ENCODE measurements at places on chromosomes 16 and 17. TPM values are rescaled to one million over a fixed set of nuclear protein-coding genes. Genes with fewer than 3 reads are reported as not detected.

DNA sequence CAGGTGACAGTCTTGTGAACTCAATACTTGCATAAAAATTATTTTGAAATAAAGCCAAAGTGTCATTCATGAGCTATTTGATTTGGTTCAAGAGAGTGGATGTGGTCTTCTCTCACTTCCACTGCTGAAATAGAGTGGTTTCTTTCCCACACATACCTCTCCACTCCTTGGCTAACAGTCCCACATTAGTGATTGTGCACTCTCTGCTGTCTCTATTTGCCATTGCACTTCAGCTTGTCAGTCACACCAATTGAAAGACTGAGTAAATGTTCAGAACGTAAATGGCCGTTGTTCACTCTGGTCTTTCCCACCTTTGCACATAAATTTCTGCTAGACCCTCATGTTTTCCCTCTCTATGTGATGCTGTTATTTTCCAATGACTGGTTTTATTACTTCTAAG is 197.5 kb downstream of the FTO start:
- DNase-seq, result no peak

DNA sequence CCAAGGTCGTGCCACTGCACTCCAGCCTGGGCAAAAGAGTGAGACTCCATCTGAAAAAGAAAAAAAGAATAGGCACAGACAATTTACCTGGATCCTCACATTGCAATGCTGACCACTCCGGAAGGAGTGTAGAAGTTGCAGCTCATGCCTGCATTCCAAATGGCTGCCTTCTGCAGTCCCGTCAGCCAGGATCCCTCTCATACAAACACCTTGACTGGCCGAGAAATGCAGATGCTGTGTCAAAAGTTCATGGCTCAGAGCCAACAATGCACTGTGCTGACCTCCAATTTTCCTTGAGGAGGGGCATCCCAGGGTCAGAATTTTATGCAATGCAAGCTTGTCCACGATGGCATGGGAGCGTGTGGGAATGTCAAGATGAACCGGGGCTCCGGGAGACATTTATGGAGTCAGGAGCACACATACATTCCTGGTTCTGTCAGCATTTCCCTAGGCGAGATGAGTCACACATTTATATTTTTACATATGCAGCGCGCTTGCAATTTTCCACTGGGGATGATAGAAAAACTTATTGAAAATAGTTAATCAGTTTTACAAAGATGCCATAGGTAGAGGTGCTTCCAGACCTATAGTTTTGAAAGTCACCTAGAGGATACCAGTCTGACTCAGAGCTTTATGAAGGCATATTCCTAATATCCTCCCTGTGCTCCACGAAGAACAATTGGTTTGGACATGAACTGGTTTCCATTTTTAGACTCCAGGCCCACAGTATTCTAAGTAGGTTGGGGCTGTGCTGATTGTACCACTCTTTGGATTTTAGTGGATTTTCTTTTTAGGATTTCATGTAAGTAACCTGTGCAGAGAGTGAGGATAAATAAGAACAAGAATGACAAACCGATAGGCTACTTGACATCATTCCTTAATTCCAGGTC is 614.6 kb downstream of the MAF start:
- DNase-seq, result no peak

- DNase-seq, result no peak
These were observed 15.6 kb downstream of the WSCD1 start for GRCh38 chr17:6085812-6086211.

DNA sequence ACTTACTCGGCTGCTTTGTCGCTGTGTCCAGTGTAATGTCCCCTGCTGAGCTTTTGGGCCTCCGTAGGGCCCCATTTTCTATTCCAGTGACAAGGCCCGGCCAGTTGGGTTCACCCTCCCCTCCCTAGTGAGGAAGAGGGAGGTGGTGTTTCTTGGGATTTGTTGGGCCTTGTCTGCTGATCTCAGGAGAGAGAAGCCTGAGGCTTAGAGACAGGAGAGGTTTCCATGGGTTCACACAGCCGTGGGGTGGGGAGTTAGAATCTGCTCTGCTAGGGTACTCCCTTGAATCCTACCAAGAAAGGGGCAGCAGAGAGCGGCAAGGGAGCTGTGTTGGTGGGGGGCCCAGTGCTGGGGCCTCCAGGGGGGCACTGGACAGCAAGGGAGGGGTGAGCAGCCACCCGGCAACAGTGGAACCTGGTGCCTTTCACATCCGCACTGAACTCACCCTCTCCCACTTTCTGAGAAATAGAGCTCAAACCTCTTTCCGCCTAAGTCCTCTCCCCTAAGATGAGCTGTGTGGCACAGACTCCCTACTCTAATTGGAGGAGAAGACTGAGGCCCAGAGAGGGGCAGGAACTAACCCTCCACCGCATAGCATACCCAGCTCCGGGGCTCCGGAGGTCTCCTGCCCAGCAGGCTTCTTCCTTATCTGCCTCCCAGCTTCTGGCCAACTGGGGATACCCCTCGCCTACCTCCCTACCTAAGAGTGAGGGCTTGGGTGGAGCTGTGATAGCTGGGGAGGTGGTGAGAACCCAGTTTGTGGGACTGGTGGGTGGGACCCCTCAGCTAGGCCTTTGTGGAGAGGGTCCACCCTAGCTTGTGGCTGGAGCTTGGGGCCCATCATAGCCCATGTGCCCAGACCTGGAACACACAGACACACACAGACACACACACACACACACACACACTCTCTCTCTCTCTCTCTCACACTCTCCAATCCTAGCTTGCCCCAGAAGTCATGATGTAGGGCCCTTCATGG is 6.8 kb downstream of the TBKBP1 start:
- DNase-seq, result no peak

GRCh38 chr17:82281502-82282238 is 8.2 kb upstream of the CSNK1D start:
- peak; percentile 77 for DNase-seq

DNA sequence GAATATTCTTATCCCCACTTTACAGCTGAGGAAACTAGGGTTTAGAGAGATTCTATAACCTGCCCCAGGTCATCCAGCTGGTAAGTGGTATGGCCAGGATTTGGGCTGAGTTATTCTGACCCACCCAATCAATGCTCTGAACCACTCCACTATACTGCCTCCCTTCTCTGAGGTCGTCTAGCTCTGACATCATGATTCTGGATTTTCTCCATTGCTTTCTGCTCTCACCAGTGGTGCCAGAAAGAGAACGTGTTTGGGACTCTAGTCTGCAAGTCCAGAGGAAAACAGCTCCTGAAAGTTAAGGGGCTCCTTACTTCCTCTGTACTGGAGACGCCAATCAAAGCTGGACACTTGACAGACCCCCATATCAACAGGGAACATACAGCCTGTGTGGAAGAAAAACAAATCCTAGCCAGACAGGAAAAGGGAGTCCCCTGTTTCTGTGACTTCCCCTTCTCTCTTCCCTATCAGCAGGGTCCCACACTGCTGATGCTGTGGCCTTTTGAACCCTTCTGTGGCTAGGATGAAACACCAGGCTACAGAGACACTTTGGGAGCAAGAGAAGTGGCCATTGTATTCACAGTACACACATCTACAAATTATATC is 6.0 kb upstream of the EZH1 start:
- no peak for DNase-seq

DNA sequence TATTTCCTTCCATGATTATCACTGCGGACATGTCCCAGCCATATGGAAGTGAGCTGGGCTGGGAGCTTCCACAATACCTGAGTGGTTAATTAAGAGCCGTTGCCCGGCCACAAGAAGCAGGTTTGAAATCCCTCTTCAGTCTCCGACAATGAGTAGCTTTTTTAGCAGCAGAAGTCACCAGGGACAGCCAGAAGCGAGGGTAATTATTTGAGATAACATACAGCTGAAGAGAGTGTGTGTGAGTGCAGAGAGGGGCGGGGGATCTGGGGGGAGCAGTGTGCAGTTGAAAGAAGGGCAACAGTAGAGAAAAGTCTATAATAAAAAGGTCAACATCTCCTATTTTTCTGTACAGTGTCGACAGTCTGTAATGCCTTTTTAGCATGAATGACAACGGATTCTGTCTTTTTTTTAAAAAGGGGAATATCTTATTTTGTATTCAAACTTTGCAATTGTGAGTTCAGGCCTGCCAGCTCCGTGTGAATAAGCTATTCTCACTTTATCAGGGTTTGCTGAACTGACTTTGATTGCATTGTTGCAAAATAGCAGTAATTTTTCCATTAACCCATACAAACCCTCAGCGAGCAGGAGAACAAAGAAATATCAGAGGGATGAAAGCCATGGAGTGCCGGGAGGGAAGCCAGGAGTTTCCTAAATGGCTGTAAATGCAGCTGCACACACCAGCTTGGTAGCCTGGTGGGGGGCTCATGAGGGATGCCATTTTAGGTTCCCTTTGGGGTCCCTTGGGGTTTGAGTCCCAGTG is 220.3 kb upstream of the IRX3 start:
- no peak for DNase-seq

DNA sequence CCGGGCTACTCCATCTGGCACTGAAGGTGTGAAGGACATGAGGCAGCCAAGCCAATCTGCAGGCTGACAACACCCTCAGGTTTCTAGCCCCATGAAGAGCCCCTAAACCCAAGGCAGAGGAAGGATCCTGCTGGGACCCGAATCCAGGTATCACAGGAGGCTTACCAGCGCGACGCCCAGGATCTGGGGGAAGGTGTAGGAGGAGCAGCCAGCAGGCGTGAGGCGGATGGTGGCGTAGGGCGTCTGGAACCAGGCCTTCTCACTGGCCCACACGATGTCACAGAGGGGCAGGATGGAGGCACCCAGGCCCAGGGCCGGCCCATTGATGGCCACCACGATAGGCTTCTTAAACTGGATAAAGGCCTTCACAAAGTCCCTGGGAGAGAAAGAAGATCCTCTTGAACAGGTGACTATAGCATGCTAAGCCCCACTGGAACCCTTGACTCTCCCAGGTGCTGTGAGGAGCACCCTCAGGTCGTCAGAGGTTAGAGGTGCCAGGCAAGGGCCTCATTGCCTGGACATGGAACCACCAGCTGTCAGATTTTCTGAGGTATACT is 71.7 kb downstream of the DYNLRB2 start:
- no peak for DNase-seq

DNA sequence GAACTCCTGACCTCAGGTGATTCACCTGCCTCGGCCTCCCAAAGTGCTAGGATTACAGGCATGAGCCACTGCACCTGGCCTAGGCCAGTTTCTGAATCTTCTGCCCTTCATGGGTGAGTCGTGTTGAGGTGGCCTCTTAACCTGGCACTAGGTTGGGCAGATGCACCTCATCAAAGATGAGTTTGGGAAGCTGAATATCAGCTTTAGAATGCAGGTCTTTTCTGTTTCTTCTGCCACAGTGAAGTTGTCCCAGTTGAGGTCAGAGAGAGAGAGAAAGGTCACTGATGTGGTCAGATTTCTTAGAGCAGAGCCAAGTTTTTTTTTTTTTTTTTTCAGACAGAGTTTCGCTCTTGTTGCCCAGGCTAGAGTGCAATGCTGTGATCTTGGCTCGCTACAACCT is 111.3 kb upstream of the WSCD1 start:
- DNase-seq, result no peak

DNA sequence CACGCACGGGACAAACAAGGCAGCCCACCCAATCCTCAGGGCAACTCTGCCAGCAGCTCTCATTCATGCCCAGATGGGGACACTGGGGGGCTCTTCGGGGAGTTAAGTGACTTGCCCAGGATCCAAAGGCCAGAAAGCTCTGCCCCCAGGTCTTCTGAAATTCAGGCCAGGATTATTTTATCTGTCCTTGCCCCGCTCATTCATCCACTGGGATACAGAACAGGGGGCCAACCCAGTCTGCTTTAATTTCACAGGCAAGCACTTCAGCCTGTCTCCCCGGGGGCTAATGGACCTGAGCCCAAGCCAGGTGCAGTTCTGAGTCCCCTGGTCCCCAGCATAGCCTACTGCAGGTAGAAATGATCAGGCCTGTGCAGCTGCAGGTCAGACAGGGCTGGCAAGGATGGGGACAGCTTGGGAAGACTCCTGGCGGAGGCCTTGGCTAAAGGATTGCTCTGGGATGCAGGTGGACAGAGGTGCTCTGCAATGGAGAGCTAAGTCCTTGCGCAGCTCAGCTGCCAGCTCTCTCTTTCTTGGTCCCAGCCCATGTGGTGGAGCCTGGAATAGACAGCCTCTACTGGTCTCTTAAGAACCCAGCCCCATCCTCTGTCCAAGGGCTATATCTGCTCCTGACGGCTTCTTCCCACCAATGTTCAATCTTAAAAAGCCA is 766 bp upstream of the B3GNT9 start:
- no peak for DNase-seq

DNA sequence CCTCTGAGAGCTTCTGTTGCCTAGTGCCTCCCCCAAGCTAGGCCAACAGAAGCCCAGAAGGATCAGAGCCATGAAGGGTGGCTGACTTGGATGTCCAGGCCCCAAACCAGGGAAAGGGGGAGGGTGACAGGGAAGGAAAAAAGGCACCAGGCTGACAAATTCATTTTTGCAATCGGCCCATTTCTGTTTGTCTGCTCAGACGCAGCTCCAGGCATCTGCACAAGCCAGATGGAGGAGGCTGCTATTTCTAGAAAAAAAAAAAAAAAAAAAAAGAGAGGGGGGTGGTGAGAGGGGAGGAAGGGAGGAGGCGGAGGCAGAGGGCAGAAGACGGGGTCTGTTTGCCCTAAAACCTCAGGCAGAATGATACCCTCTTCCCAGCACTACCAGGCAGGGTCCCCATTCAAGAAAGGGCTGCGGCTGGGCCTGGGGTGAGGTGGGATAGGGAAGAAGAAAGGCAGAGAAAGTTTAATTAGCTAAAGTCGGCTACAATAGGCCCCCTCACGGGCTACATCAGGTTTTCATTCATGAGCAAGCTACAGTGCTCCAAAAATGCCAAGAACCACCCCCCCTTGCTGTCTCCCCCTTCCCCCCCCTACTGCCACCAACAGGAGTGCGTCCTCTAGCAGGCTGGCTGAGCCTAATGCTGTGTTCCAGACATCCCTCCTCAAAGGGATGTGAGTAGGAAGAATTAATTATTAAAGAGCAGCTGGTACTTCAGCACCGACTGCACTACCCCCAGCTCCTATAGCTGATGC is 2.4 kb downstream of the HDAC5 start:
- DNase-seq, result no peak

DNA sequence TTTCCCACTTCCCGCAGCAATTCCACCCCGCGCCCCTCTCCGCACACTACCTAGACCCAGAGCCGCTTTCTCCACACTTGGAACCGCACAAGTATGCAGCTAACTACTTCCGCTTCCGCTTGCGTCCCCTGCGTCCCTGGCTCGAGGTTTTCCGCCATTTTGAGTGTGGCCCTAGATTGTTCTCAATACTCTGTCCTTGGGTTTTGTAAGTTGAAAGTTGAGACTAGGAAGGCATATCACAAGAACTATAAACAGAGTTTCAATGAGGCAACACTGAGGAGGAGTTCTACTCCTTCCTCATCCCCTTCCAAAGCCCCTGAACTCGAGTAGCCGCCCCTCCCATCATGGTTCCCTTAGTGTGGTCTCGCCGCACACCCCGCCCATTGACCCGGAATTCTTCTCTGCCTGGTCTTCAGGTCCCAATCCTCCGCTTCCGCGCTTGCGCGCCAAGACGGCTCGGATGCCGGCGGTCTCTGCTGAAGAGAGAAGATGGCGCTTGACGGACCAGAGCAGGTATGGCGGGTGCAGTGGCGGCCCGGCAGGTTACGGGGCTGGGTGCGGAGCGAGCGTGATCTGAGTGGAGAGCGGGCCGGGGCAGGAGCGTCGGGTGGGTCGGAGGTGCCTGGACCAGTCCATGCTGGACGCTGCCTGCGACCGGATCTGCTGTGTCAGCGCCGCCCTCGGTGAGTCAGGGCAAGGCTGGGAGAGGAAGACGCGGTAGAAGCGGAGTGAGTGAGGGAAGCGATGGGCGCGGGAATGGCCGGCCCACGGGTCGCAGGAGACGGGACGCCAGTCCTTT is at the start of the genes FTSJ3 and PSMC5:
FTSJ3 (minus strand) TSS at position 662 of the 799 bp plus-strand sequence. CDS start 761 bp downstream, outside the sequence.
PSMC5 (plus strand) TSS at position 430 of the 799 bp plus-strand sequence; CDS start at position 490, 60 bp downstream.
- DNase-seq, result peak; percentile 92

Gene DPEP3
- not detected for total RNA-seq

Gene CDH8
- 1.3 TPM for total RNA-seq

Gene FOXN1
- not detected for total RNA-seq

Gene BIRC5
- total RNA-seq, result 160 TPM

Gene NUP85
- 62.7 TPM for total RNA-seq

Gene CUEDC1
- 6.4 TPM for total RNA-seq

Gene PAFAH1B1
- total RNA-seq, result 93.9 TPM

Gene ITGB4
- total RNA-seq, result 0.36 TPM

Data from RPMI7951 (cell line).